ENCODE measurements at places on chromosomes 3 and 15.
A peak's percentile ranks its signal among the peaks of the same experiment; 100 is the strongest.

DNA sequence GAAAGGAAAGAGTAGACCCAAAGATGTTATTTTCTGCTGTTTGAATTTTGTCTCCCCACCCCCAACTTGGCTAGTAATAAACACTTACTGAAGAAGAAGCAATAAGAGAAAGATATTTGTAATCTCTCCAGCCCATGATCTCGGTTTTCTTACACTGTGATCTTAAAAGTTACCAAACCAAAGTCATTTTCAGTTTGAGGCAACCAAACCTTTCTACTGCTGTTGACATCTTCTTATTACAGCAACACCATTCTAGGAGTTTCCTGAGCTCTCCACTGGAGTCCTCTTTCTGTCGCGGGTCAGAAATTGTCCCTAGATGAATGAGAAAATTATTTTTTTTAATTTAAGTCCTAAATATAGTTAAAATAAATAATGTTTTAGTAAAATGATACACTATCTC, 21.6 kb downstream of the CLDN18 start:
- DNase-seq = no peak

- DNase-seq = no peak
Measured at GRCh38 chr3:139291276-139292051, 52.4 kb upstream of the MRPS22 start.

GRCh38 chr3:177186306-177186705, 11.0 kb downstream of the TBL1XR1 start:
- no peak for DNase-seq

DNA sequence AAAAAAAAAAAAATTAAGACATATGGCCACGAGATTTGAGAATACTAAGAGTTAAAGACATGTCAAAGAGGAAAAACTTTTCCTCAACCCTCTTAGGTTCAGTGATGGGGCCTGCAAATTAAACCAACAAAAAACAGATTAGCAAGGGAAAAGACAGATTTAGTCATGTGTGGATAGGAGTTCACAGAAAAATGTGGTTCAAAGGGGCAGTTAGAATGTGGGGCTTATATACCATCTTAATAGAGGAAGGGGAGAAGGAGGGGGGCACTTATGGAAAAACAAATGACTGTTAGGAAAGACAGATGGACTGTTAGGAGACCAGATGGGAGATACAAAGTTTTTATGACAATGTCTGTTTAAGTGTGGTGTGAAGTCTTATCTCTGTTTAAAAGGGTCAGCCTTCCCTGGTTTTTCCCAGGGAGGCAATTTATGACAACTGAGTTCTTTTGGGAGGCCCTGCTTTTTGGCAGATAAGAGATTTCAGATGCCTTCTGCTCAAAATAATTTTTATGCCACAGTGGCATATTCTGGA, 68.7 kb upstream of the FURIN start:
- no peak for DNase-seq

- DNase-seq = no peak
Measured at GRCh38 chr3:189702066-189702646, 71.0 kb downstream of the TP63 start.

GRCh38 chr3:106913111-106913698, 464.0 kb upstream of the CCDC54 start:
- no peak for DNase-seq

- DNase-seq = no peak
Measured at GRCh38 chr3:191360620-191361019, 30.3 kb upstream of the UTS2B start.

DNA sequence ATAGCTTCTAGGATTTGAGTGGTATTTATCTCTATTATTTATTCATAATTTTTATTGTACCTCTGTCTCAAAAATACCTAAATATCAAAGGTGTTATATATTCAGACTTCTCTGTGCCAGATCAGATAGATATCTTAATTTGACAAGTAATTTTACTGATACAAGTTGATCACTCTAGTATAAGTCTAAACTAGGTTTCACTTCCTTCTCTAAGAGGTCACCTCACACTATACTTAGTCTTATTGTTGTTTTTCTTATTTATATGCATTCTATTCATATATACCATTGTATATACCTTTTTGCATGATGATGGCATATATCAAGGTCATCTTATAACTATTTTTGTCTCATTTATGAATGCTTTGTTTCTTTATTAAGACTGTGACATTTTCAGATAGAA, 26.4 kb upstream of the HGD start:
- DNase-seq = no peak

DNA sequence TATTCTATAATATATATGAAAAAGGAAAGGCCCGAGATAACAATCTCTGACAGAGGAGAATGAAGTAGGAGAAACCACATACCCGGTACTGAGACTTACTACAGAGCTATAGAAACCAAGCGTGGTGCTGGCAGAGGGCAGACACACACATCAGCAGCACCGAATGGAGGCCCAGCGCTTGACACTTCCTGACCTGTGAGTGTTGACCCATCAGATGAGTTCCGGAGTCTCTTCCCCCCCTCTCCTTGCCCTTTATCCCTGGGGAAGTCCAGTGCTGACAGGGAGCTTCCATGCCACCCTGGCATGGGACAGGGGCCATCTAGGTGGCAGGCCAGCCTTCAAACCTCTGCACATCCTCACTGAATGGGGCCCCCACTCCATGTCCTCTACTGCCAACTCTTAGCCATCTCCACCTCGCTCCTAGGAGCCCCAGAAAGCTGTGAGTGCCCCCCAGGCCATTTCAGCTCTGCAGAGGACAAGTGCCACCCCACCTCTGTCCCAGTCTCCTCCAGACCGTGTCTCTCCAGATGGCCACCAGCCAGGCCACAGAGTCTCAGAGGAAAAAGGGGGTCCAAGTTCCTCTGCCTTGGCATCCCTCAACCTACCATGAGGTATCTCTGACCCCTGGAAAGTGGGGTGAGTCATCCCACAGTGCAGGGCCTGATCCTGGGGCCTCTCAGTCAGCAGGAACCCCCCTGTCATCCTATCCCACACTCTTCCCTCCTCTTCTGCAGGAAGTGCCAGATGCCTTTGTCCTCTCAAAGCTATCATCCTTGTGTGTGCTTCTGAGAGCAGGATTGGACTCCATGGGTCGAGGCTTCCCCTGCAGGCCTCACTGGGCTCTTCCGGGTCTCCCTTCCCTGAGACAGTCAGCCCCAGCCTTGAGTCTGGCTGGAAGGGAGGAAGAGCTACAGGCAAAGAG, 116.5 kb upstream of the ALDH1A3 start:
- no peak for DNase-seq

GRCh38 chr3:135226057-135226456, 431.0 kb downstream of the EPHB1 start:
- DNase-seq = peak; percentile 37
